Germinal center (tissue), 1 donor: ENCODE measurements at places on chromosomes 1 and 21.

DNA sequence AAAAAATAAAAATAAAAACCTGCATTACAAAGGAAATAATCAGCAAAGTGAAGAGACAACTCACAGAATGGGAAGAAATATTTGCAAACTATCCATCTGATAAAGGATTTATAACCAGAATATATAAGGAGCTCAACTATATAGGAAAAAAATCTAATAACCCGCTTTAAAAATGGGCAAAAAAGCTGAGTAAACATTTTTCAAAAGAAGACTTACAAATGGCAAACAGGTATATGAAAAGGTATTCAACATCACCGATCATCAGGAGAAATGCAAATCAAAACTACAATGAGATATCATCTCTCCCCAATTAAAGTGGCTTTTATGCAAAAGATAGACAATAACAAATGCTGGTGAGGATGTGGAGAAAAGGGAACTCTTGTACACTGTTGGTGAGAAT, 3.8 kb upstream of the GNG5 start:
- DNase-seq: no peak

DNA sequence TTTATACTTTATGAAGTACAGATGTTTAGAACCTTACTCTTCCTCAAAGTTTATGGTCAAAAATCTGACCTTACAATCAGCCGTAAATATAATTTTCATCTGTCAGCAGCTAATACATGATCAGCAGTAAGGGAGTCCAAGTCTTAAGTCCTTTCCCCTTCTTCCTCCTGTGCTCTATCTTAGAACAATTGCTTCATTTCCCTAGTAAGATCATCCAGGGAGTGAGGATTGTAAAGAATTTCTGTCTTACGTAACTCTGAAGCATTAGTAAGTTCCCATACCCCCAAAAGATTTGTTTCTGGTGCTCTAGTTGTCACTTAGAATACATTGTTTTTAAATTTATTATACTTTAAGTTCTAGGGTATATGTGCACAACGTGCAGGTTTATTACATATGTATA, 2.1 kb downstream of the SETDB1 start:
- no peak for DNase-seq

DNA sequence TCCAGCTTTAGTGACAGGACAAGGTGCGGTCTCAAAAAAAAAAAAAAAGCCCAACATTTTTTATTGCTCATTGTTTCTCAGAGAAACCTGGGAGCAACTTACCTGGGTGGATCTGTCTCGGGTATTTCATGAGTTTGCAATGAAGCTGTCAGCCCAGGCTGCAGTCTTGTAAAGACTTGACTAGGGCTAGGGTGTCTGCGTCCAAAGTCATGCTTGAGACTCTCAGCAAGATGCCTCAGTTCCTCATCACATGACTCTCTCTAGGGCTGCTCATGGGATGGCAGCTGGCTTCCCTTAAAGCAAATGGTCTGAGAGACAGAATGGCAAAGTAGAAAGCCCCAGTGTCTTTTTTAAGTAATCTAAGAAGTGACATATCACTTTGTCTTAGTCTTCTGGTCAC, 8.1 kb downstream of the GABPA start:
- DNase-seq: no peak

- no peak for DNase-seq
Observed at GRCh38 chr1:180402551-180402950, 99.8 kb downstream of the ACBD6 start.

- no peak for DNase-seq
Observed at GRCh38 chr1:24861821-24862727, 68.0 kb downstream of the RUNX3 start.

- no peak for DNase-seq
Observed at GRCh38 chr1:90862782-90863181, 145.7 kb upstream of the BARHL2 start.

GRCh38 chr1:234361102-234361603, 12.1 kb upstream of the COA6 start:
- no peak for DNase-seq

GRCh38 chr1:44924835-44925464, 61.4 kb downstream of the EIF2B3 start:
- DNase-seq: no peak

DNA sequence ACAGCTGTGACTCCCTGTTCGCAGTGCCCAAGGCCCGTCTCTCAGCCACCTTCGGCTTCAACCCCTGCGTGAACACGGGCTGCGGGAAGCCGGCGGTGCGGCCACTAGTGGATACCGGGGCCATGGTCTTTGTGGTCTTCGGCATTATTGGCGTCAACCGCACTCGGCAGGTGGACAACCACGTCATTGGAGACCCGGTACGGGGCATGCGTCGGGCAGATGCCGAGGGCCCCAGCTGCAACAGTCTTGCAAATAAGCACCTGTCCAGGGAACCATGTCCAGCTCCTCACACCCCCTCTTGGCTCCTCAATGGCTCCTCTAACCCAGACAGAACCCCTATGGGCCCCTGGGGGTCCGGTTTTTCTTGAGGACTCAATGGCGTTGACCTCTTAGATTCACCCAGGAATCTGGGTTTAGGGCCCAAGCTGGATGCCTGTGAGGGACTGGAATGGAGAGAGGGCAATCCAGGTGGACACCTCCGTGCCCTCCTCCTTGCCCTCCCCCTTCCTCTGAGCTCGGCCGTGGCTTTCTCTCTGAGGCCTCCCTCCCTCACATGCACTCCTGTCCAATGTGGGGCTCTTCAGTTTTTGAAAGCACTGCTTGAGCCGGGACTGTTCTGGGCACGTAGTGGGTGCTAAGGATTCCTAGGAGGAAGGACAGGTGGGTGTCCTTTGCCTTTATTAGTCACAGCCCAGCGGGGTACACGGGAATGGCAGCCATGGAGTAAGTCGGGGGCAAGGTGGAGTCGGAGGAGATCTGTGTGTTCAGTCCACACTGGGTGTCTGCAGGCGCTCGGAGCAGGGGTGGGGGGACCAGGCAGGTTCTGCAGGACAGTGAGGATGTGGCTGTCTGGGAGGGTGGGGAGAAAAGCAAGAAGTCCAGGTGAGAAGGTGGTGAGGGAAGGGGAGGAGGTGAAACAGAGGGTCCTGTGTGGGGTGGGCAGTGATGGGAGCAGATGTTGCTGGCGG, 51.1 kb downstream of the DISP3 start:
- DNase-seq: no peak

DNA sequence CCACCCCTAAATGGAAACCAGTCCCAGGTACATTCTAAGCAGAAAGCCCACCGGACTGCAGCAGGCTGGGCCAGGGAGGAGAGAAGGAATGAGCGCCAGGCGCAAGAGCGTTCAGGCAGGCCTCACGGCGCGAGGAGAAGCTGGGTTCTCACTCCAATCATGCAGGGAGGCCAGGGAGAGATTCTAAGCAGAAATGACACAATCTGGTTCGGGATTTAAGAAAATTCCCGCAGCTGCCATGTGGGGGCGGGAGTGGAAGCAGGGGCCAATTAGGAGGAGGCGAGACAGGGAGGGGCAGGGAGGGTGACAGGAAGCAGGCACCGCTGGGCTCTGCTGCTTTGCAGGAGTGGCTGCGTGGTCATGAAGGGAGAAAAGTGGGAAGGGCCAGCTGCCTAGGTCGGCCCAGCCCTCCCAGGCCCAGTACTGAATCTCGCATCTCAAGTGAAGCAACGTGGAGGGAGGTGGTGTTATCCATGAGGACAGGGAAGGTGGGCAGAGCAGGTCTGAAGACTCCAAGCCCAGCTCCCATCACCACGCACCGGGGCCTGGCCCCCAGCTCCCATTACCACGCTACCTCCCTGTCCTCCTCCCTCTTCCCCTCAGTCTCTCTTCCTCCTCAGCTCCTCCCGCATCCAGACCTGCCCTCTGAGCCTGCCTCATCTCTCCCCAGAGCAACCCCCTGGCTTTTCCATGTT, 11.8 kb downstream of the NPHP4 start:
- DNase-seq: no peak

DNA sequence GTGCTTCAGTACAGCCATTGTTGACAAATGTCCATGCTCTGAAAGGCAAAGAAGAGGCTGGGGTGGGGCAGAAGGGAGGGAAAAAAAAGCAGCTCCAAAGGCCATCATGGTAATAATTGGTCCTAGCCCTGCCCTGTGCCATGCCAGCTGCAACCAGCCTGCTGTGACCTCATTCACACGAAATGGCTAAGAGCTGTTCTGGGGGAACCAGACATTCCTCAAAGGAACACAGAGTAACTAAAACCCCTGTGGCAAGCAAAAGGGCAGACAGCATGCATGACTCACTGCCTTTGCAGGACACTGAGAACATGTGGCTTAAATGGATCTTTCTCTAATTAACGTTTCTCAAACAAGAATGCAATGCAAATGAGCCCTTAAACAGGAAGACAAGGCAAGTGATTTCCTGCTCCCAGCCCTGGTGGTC, 42.3 kb downstream of the STYXL2 start:
- DNase-seq: no peak

DNA sequence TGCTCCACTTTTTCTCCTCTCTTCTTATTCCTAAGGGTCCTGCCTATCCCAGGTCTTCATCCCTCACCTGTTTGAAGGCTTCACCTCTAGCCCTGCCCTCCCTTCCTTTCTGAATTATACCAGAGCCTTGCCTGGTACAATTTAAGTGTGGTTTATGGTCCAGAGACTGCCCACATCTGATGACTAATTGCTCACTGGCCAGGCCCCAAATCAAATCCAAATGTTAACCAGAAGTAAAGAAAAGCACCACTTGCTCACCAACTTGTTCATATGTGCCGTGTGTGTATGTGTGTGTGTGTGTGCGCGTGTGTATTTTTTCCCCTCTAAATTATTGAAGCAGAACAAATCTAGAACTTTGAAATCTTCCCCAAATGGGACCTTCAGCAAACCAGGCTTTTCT, 26.4 kb downstream of the MYOM3 start:
- DNase-seq: no peak

DNA sequence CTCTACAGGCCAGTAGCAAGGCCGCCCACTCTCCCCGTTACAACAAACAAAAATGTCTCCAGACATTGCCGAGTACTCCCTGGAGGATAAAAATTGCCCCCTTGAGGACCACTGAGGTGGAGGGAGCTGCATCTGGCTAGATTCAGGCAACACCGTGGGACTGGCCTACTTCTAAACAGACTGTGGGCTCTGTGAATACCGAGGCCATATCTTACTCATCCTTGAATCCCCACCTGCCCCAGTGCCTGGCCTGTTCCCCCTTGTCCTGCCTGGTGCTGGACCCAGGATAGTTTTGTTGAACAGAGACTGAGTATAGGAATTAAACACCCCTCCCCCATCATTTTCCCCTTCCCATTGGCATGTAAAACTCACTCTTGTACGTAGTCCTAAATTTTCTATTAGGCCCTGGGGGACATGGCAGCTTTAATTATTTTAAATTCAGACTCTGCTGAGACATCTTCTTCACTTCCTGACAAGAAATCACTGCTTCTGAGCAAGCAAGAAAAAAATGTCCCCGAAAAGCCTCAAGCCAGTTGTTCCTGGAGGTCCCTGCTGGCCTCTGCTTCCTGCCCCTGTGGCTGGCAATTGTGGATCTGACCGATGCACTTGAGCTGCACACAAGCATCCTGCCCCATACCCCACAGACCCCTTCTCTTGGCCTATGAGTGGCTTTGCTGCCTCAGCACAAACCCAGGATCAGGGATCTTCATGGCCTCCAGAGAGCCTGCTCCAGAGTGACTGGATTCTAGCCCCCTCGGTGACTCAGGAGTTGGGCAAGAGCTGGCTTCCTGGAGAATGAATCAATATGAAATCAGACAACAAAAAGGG, 111.0 kb downstream of the ACTL8 start:
- DNase-seq: no peak

GRCh38 chr1:113605146-113605545, 154.1 kb downstream of the PHTF1 start:
- no peak for DNase-seq
